ENCODE measurements at places on chromosomes 5 and 9. TPM values are rescaled to one million over a fixed set of nuclear protein-coding genes. Genes with fewer than 3 reads are reported as not detected.

ZNF300 gene
- total RNA-seq: 7.5 TPM

CTNND2 gene
- total RNA-seq: not detected

LCN15 gene
- not detected for total RNA-seq

PCDHB12 gene
- total RNA-seq: under 0.01 TPM

QRFP gene
- not detected for total RNA-seq

ABLIM3 gene
- 33.3 TPM for total RNA-seq

NRARP gene
- not detected for total RNA-seq

OR1J1 gene
- not detected for total RNA-seq

VLDLR gene
- 9.0 TPM for total RNA-seq

NME5 gene
- total RNA-seq: under 0.01 TPM

GMCL2 gene
- total RNA-seq: not detected

GDNF gene
- total RNA-seq: 0.18 TPM

AFAP1L1 gene
- total RNA-seq: 5.3 TPM

All from IMR-90 (cell line).